Small intestine (tissue), 16 donors: ENCODE measurements at places on chromosomes 13 and 19. TPM values are rescaled to one million over a fixed set of nuclear protein-coding genes. Genes with fewer than 3 reads are reported as not detected.

The FAM216B gene
- polyA plus RNA-seq, result 0.12 TPM

The RYR1 gene
- polyA plus RNA-seq, result not detected

The DOHH gene
- 6.2 TPM for polyA plus RNA-seq

The SAFB gene
- 47.3 TPM for polyA plus RNA-seq

The ZNF571 gene
- polyA plus RNA-seq, result 0.89 TPM

The FCHO1 gene
- polyA plus RNA-seq, result 3.1 TPM
